Frontal cortex (tissue), 4 donors: ENCODE measurements at places on chromosomes 4 and X. TPM values are rescaled to one million over a fixed set of nuclear protein-coding genes. Genes with fewer than 3 reads are reported as not detected.

Gene ETDA
- total RNA-seq: not detected

Gene USP17L21
- total RNA-seq: not detected

Gene ARR3
- not detected for total RNA-seq

Gene PDGFC
- total RNA-seq: 33.4 TPM

Gene IBSP
- not detected for total RNA-seq

Gene CD38
- total RNA-seq: 1.6 TPM

Gene FAM9A
- not detected for total RNA-seq

Gene RBM46
- not detected for total RNA-seq

Gene KLHL13
- 93.3 TPM for total RNA-seq

Gene CTBP1
- total RNA-seq: 224 TPM

Gene JCHAIN
- total RNA-seq: under 0.01 TPM

Gene ZNF157
- total RNA-seq: 4.9 TPM

Gene WDR17
- total RNA-seq: 63.6 TPM

Gene TEX13D
- total RNA-seq: not detected

Gene RTL5
- 4.1 TPM for total RNA-seq

Gene TXK
- 0.41 TPM for total RNA-seq
